ENCODE measurements at places on chromosomes 1 and 21. TPM values are rescaled to one million over a fixed set of nuclear protein-coding genes. Genes with fewer than 3 reads are reported as not detected.

SPATA6 gene
- 10.3 TPM for total RNA-seq

AK4 gene
- 15.1 TPM for total RNA-seq

LIN28A gene
- total RNA-seq, result not detected

HES3 gene
- not detected for total RNA-seq

CGN gene
- total RNA-seq, result 0.67 TPM

KRTAP19-1 gene
- 0.77 TPM for total RNA-seq

CCDC181 gene
- total RNA-seq, result 0.36 TPM

Measured in melanocyte of skin (primary cell).